ENCODE measurements at places on chromosomes 12 and 14. TPM values are rescaled to one million over a fixed set of nuclear protein-coding genes. Genes with fewer than 3 reads are reported as not detected.

- DNase-seq: peak; percentile 12
Measured at GRCh38 chr12:127728285-127728684, 538.7 kb upstream of the TMEM132C start.

DNA sequence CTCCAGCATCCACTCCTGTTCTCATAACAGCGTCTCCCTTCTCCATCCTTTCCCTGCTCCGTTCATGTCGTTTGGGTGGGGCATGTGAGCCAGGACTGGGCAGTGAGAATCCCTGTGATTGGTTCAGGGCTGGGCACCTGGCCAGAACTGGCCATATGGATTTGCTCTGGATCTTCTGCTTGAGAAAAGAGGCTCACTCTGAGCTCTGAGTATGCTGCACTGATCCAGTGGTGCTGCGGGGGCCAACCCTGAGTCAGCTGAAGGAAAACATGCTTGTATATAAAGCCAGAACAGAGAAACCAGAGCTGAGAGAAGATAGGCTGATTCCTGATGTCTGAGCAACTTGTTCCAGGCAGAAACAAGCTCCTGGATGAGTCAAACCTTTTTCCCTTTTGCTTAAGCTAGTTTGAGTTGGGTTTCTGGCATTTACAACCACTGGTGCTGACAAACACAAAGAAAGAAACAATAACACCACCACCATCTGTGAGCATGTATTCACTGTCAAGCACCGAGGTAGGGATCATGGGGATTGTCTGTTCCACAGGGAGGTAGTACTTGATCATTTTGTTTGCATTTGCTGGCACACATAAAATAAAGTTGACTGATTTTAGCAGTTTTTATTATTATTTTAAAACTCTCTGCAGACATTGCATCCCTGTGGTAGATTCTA is 14.0 kb upstream of the HPD start:
- DNase-seq: peak; percentile 95

- no peak for DNase-seq
Measured at GRCh38 chr12:114221957-114222630, 183.8 kb downstream of the TBX5 start.

DNA sequence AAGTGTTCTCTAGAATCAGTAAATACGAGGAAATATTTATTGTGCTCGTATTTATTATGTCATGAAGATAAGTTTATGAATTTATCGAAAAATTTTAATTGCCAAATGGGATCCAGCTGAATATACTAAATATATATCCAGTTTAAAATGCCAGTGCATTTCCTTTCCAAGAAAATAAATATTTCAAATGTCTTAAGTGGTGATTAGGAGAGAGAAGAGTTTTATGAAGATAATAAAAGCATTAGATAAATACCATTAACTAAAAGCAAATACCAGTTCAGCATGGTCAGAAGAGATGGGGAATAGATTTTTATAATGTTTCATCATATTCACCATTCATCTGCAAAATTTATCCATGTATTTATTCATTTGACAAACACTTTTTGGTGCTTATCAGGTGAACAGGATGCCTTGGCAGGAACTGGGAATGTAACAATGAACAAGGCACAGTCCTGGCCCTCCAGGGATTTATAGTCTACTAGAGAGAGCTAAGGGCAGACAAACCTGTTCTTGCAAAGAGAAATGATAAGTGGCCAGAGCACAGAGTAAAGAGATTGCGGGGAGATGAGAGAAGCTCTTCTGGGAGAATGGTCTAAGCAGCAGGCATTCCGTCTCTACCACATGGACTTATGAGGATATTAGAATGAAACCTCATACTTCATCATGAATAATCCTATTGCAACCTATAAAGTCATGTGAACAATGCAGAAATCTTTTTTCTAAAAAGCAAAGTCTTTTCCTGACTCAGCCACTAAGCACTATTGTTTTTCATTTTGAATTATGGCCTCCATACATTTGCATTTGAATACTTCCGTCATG is 143.7 kb upstream of the ABCD2 start:
- DNase-seq: no peak

- DNase-seq: no peak
Measured at GRCh38 chr12:81021834-81022233, 56.0 kb upstream of the ACSS3 start.

DNA sequence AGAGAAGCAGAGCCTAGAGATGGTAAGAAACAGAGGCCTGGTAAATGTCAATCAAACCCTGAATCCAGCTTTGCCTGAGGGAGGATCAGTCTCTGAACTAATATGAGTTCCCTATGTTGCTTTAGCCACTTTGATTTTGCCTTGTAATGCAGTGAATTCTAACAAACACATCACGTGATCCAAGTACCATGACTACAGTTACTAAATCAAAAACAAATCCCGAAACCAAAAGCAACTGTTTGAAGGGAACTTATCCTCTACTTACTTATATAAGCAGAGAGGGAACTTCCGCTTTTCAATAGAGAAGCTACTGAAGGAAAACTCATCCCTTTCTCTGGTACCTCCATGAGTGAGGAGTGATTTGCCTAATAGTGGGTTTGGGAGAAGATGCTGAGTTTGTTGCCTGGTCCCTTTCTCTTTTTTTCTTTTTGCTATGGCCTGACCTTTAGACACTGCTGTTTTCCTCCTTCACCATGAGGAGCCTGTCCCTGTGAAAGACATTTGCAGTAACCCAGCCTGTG is 7.7 kb upstream of the PPTC7 start:
- no peak for DNase-seq

GRCh38 chr12:6228535-6229223 is 28.5 kb downstream of the CD9 start:
- DNase-seq: peak; percentile 80

GRCh38 chr14:96362965-96363750 is at the start of the genes ATG2B and GSKIP:
Gene ATG2B, minus strand, starts transcription at chr14:96363341. Its CDS starts 365 bp downstream, at chr14:96362976.
Gene GSKIP, plus strand, starts transcription at chr14:96363526. Its CDS starts 18,722 bp downstream, at chr14:96382248.
- DNase-seq: peak; percentile 97

DNA sequence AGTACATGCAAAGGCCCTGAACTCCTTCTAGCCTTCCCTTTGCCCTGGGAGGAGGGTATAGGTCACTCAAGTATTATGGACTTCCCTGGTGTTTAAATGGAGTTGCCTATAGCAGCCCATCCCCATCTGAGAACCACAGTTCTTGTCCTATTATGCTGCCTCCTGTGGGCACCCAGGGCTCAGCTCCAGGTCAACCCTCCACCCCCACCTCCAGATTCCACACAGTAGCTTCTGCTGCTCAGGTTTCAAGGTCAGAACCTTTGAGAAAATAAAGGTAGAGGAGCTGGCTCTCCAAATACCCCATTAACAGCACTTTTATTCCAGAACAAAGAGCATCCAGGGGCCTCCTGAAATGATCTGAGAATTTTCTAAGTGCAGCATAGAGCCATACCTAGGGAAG is 57.4 kb downstream of the ACTN1 start:
- DNase-seq: no peak

DNA sequence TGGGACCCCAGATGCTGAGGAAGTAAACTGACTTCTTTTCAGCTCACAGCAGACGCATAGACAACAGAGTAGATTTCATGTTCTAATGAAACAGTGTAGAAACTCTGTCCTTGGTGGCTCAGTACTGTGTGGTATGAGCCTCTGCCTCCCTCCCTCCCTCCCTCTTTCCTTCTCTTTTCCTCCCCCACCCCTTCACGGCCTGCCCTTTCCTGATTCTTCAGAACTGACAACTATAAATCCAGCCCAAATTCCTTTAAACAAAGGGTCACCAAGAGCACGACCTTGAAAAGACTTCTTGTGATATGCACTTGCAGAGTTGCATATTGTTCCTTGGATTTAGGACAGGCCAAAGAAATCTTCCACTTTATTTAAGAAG is 164.0 kb downstream of the ETV6 start:
- DNase-seq: no peak

DNA sequence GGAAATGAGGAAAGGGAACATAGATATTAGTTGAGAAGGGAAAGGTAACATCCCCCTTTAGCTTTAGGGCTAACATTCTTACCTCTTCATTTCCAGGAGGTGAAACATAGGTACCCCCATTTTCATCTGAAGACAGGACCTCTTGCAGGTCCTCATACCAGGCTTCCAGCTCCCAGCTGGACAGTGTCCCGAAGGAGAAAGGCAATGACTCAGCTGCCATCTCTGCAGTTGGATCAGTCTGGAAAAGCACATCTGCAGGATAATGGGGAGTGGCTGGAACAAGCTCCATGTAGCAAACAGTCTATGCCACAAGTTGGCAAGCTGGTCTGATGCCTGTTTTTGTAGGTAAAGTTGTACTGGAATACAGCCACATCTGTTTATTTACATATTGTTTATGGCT is 3.1 kb downstream of the DDIT3 start:
- DNase-seq: no peak

SDR9C7 gene
- total RNA-seq: not detected

COL2A1 gene
- 7.6 TPM for total RNA-seq

DNA sequence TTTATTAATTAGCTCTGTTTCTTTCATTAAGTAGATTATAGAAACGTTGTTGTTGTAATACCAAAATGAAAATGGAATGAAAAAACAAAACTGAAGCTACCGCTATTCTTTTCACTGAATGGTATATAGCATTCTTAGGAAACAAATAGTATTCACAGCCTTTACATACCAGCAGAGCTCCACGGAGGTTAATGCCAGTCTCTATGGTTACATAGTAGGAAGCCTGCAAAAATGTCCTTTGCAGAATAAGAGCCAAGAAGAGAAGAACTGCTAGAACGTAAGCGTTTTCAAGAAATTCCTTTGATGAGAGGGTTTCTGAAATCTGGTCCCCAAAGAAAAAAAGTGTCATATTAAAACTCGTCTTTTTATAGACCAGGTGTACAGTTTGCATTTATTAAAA is 30.6 kb downstream of the ABCC9 start:
- DNase-seq: no peak

AVPR1A gene
- total RNA-seq: 20.9 TPM

DNA sequence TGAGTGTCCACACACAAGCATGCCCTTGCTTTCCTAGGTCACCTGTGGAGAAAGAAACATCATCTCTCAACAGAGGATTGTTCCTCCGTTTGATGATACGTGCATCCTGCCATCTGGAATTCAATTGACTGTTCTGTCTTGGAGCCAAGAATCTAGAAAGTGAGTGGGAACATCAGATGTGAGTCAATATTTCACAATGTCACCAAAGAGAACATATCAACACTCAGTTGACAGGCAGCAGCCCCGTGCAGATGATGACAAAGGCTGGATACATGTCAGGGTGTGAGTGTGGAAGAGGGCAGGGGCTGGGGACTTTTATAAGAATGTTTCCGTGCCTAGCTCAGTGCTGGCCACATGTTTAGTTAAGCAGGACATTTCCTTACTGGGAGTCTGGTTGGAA is 76.1 kb downstream of the TBC1D30 start:
- no peak for DNase-seq

BATF gene
- total RNA-seq: 4.7 TPM

GRCh38 chr12:105092336-105092735 is 8.1 kb upstream of the ALDH1L2 start:
- peak; percentile 56 for DNase-seq

INHBC gene
- total RNA-seq: not detected

GRCh38 chr14:73461478-73462047 is 3.2 kb upstream of the NUMB start:
- no peak for DNase-seq

SGPP1 gene
- 20.1 TPM for total RNA-seq

DNA sequence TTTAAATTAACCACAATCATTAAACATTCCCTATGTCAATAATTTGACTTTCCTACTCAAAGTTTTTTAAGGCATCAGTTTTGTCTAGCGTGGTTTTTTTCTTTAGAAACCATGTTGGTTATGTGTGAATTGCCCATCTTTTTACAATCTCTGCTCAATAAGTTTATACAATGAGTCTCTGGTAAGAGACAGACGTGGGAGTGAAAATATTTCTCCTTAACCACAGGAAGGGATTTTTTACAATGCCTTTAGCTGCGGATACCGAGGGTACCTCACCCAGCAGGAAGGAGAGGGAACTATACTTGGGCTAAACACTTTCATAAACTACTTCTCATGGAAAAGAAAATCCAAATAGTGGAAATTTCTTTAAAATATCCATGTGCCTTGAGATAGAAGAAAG is 191.4 kb upstream of the BCL2L14 start:
- no peak for DNase-seq

FAR2 gene
- total RNA-seq: 2.3 TPM

DNA sequence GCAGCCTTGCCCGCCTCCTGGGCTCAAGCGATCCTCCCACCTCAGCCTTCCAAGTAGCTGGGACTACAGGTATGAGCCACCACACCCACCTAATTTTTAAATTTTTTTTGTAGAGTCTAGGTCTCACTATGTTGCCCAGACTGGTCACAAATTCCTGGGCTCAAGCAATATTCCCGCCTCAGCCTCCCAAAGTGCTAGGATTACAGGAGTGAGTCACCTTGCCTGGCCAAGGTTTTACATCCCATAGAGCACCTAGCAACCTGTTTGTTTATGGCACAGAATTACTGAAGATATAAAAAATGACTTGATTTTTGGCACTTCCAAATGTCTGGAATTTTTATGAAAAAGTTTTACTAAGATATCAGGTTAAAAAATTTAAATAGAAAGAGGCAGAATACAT is 16.5 kb downstream of the MYO1A start:
- DNase-seq: no peak

CD63 gene
- 239 TPM for total RNA-seq

DNA sequence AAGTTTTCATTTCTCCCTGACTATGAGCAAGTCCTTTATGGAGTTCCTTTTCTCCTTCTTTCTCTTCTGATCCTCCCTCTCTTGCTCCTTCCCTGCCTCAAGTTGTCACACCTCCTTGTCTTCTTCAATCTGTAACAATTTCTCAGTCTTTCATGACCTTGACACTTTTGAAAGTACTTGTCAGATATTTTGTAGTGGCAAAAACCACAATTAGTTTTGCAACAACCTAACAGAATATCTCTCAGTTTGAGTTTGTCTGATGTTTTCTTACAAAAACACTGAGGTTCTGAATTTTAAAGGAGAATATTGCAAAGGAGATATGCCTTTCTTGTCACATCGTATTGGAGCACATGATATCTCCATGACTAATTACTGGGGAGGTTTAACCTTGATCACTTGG is 4.1 kb upstream of the CRADD start:
- DNase-seq: no peak

All from stomach (tissue), 19 donors.